Activated CD4-positive, alpha-beta T cell treated with anti-CD3 and anti-CD28 coated beads for 36 hours (primary cell): ENCODE measurements at places on chromosomes 6 and 20. TPM values are rescaled to one million over a fixed set of nuclear protein-coding genes. Genes with fewer than 3 reads are reported as not detected.

Gene GFRAL
- total RNA-seq: not detected

Gene ARHGAP40
- total RNA-seq: not detected

Gene CD109
- total RNA-seq: 15.8 TPM

Gene RBM24
- total RNA-seq: not detected

Gene ARMH2
- not detected for total RNA-seq

Gene NOX3
- not detected for total RNA-seq
